CD14-positive monocyte (primary cell): ENCODE measurements at places on chromosomes 5 and 9. TPM values are rescaled to one million over a fixed set of nuclear protein-coding genes. Genes with fewer than 3 reads are reported as not detected.

Gene MRRF
- polyA plus RNA-seq = 16.8 and 34.4 TPM in 2 replicates

Gene SPINK4
- polyA plus RNA-seq = not detected

Gene PLAC8L1
- not detected for polyA plus RNA-seq

Gene PTRH1
- 19.5 TPM for polyA plus RNA-seq

Gene SHB
- 0.27 TPM for polyA plus RNA-seq

Gene DENND4C
- 12.7 TPM for polyA plus RNA-seq

Gene FOXD1
- polyA plus RNA-seq = not detected

Gene CFAP90
- polyA plus RNA-seq = not detected

Gene NR5A1
- polyA plus RNA-seq = 0.03 TPM in 1 of 2 replicates, not detected in the other

Gene HTR1A
- not detected for polyA plus RNA-seq

Gene CCDC69
- polyA plus RNA-seq = 81.6 and 176 TPM in 2 replicates

Gene CTSV
- polyA plus RNA-seq = not detected

Gene IFNA16
- polyA plus RNA-seq = not detected

Gene TGFBR1
- 25.0 TPM for polyA plus RNA-seq

Gene PCDHB12
- polyA plus RNA-seq = not detected

Gene LIFR
- not detected for polyA plus RNA-seq

Gene ORM2
- polyA plus RNA-seq = 0.33 TPM in 1 of 2 replicates, not detected in the other

Gene STXBP1
- 0.59 TPM for polyA plus RNA-seq

Gene SPATA9
- not detected for polyA plus RNA-seq

Gene ADRA1B
- not detected for polyA plus RNA-seq

Gene POLR3G
- 0.07 TPM in 1 of 2 replicates, not detected in the other for polyA plus RNA-seq

Gene ASPN
- polyA plus RNA-seq = not detected in 2 replicates

Gene ENHO
- 2.7 and 5.1 TPM in 2 replicates for polyA plus RNA-seq

Gene TMC1
- 0.40 TPM for polyA plus RNA-seq

Gene CCDC183
- not detected for polyA plus RNA-seq

Gene TEK
- polyA plus RNA-seq = not detected in 2 replicates

Gene RHOBTB3
- 0.41 TPM for polyA plus RNA-seq

Gene FGF18
- not detected for polyA plus RNA-seq

Gene CCDC192
- polyA plus RNA-seq = not detected in 2 replicates

Gene PCDHA8
- polyA plus RNA-seq = not detected

Gene SLC25A2
- polyA plus RNA-seq = not detected

Gene IFNK
- not detected for polyA plus RNA-seq
